ENCODE measurements at places on chromosomes 1 and 21.
A peak's percentile ranks its signal among the peaks of the same experiment; 100 is the strongest.

DNA sequence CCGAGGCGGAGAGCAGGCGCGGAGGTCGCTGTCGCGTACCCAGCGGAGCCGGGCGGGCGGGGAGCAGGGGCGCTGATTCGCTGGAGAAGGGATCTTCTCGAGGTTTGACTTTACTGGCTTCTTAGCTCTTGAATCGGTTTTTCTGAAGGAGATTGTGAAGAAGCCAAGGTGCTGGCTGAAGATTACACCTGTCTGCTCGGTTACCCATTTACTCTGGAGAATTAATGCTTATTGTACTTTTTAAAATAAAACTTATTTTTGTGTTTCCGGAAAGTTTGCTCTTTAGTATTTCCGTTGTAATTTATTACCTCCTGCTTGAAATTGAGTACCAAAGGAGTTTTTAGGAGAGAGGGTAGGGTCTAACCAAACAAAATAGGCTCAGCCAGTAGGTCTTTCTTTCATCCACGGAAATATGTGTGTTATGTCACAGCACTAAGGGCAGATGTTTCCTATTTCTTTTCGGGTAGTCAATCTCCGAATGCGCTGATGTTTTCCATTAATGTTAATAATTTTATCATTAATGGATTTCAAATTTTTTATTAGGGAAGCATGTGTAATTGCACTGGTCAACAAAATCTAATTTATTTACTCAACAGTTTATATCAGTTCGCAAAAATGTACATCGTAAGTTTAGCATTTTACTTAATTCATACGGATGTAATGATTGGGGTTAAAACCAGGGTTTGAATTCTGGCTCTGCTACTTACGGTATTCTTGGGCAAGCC lies 510 bp upstream of the GNG5 start:
- peak overlapping the region; percentile 95 for H3K4me3 ChIP-seq
- DNase-seq = no peak
- peaks cover 27% of the 10 kb centered on the region for H3K4me1 ChIP-seq

DNA sequence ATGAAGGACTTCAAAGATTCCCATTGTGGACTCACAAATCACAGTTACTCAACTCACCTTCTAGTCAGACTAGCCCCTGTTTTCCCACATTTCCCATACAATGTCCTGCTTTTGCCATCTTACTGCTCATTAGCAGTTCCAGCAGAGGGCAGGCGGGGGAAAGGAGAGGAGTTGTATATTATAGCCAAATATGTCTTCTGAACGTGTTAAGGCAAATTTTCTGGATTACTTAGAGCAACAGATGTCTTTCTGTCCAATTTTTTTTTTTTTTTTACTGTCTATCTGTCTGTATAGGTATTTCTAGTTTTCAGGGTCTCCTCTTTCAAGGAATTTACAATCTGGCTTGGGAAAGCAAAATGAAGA lies 29.9 kb upstream of the DDAH1 start:
- no peak overlapping the region for H3K4me3 ChIP-seq
- no peak for DNase-seq
- no peak overlapping the region for H3K27ac ChIP-seq
- peaks cover 3% of the 10 kb centered on the region for H3K27me3 ChIP-seq

GRCh38 chr1:153961421-153961820 lies 1.9 kb downstream of the SLC39A1 start:
- H3K36me3 ChIP-seq = peaks cover 28% of the 10 kb centered on the region
- DNase-seq = no peak
- peak overlapping the region; percentile 85 for H3K27ac ChIP-seq
- H3K27me3 ChIP-seq = no peaks in the 10 kb centered on the region

GRCh38 chr1:185559151-185559550 lies 175.0 kb upstream of the HMCN1 start:
- H3K4me3 ChIP-seq = no peak overlapping the region
- no peak overlapping the region for H3K27ac ChIP-seq
- no peak for DNase-seq
- H3K36me3 ChIP-seq = no peaks in the 10 kb centered on the region
- peaks cover 36% of the 10 kb centered on the region for H3K4me1 ChIP-seq

DNA sequence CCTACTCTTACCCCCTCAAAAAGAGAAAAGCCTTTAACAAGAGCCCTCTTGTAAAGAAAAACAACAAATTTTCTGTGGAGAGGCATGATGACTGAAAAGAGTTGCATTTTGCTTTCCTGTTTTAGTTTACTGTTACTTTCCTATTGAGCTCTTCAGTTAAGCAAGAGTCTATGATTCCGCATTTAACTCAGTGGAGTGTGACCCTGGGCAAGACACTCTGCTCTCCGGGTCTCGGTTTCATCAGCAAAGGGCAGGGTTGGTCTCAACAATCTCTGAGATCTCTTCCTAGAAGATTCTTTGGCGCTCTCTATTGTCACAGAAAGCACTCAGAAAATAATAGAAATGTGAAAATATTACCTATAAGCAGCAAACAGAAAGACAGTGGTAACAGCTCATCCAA lies 175.7 kb downstream of the TGFBR3 start:
- H3K27ac ChIP-seq = no peak overlapping the region
- no peak overlapping the region for H3K4me3 ChIP-seq
- peaks cover 38% of the 10 kb centered on the region for H3K36me3 ChIP-seq
- DNase-seq = no peak
- H3K4me1 ChIP-seq = peaks cover 25% of the 10 kb centered on the region

GRCh38 chr1:45969866-45970265 lies 162.6 kb downstream of the PIK3R3 start:
- no peaks in the 10 kb centered on the region for H3K4me1 ChIP-seq
- peaks cover 10% of the 10 kb centered on the region for H3K36me3 ChIP-seq
- no peaks in the 10 kb centered on the region for H3K27me3 ChIP-seq
- DNase-seq = no peak

- H3K4me3 ChIP-seq = peak overlapping the region; percentile 17
- DNase-seq = no peak
- H3K36me3 ChIP-seq = peaks cover 55% of the 10 kb centered on the region
- peak overlapping the region; percentile 87 for H3K27ac ChIP-seq
- H3K27me3 ChIP-seq = no peaks in the 10 kb centered on the region
These were observed 4.0 kb downstream of the POLR3C start for GRCh38 chr1:145827966-145828365.

GRCh38 chr1:163357378-163357777 lies 35.6 kb downstream of the NUF2 start:
- peaks cover 8% of the 10 kb centered on the region for H3K36me3 ChIP-seq
- peaks cover 6% of the 10 kb centered on the region for H3K4me1 ChIP-seq
- no peak overlapping the region for H3K4me3 ChIP-seq

- no peak overlapping the region for H3K27ac ChIP-seq
- no peaks in the 10 kb centered on the region for H3K4me1 ChIP-seq
- H3K36me3 ChIP-seq = peaks cover 26% of the 10 kb centered on the region
- no peak for DNase-seq
These were observed 9.8 kb downstream of the NADK start for GRCh38 chr1:1768249-1768992.

GRCh38 chr1:90723590-90724108 lies 6.5 kb upstream of the BARHL2 start:
- H3K27me3 ChIP-seq = peaks cover 91% of the 10 kb centered on the region
- H3K27ac ChIP-seq = peak overlapping the region; percentile 46

DNA sequence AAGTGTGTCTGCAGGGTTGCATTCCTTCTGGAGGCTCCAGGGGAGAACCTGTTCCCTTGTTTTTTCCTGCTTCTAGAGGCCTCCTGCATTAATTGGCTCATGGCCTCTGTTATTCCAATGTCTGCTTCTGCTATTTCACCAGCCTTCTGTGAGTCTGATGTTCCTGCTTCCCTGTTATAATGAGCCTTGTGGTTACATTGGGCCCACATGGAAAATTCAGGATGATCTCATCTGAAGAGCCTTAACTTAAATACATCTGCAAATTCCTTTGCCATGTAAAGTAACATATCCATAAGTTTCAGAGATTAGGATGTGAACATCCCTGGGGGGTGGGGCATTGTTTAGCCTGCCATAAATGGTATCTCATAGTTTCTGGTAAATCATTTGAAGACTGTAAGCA lies 181.1 kb downstream of the RWDD3 start:
- H3K27ac ChIP-seq = no peak overlapping the region
- no peaks in the 10 kb centered on the region for H3K36me3 ChIP-seq
- H3K27me3 ChIP-seq = no peaks in the 10 kb centered on the region
- no peak for DNase-seq
- H3K4me1 ChIP-seq = no peaks in the 10 kb centered on the region

- no peaks in the 10 kb centered on the region for H3K36me3 ChIP-seq
- H3K4me1 ChIP-seq = no peaks in the 10 kb centered on the region
- H3K4me3 ChIP-seq = no peak overlapping the region
- DNase-seq = no peak
- H3K27me3 ChIP-seq = no peaks in the 10 kb centered on the region
These were observed 4.8 kb upstream of the SELENBP1 start for GRCh38 chr1:151377150-151377884.

- H3K36me3 ChIP-seq = no peaks in the 10 kb centered on the region
- no peaks in the 10 kb centered on the region for H3K4me1 ChIP-seq
- H3K27ac ChIP-seq = no peak overlapping the region
- H3K27me3 ChIP-seq = peaks cover 9% of the 10 kb centered on the region
These were observed 93.7 kb upstream of the ETS2 start for GRCh38 chr21:38712071-38712470.

GRCh38 chr1:108816049-108816893 lies 40.6 kb downstream of the AKNAD1 start:
- H3K27ac ChIP-seq = no peak overlapping the region
- no peaks in the 10 kb centered on the region for H3K27me3 ChIP-seq
- H3K4me1 ChIP-seq = no peaks in the 10 kb centered on the region

DNA sequence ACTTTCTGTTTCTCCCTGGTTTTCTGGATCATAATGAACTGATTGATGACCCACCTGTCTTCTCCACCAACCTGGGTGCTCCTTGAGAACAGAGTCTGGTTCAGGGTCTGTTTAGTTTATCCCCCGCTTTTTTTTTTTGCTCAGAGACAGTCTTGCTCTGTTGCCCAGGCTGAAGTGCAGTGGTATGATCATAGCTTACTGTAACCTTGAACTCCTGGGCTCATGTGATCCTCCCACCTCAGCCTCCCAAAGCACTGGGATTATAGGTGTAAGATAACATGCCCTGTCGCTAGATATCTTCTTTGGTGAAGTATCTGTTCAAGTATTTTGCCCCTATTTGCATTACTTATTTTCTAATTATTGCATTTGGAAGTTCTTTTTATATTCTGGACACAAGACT lies 30.2 kb upstream of the CITED4 start:
- peaks cover 11% of the 10 kb centered on the region for H3K27me3 ChIP-seq
- H3K4me1 ChIP-seq = no peaks in the 10 kb centered on the region
- no peak overlapping the region for H3K27ac ChIP-seq
- H3K4me3 ChIP-seq = no peak overlapping the region
- DNase-seq = no peak
- peaks cover 4% of the 10 kb centered on the region for H3K36me3 ChIP-seq

DNA sequence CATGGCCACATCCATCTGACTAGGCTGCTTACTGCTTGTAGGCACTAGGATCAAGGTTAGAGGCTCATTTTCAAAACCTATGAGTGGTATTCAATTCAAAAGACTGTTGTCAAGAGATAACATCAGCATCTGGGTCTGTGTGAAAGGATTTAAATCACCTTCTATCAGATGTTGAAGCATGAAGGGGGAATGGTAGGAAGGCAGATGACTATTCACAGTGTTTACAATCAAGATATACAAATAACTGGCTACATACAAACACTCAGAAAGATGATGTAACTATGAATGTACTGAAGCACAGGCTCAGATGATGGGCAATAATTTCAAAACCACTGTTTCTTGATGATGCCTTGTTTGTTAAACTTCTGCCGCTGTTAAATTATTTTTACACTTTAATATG lies 249.2 kb downstream of the SLC45A1 start:
- H3K27ac ChIP-seq = no peak overlapping the region
- H3K4me3 ChIP-seq = no peak overlapping the region

GRCh38 chr21:39602793-39603192 lies 9.9 kb upstream of the B3GALT5 start:
- no peaks in the 10 kb centered on the region for H3K36me3 ChIP-seq
- DNase-seq = no peak
- no peak overlapping the region for H3K4me3 ChIP-seq
- no peaks in the 10 kb centered on the region for H3K4me1 ChIP-seq
- H3K27me3 ChIP-seq = peaks cover 4% of the 10 kb centered on the region

DNA sequence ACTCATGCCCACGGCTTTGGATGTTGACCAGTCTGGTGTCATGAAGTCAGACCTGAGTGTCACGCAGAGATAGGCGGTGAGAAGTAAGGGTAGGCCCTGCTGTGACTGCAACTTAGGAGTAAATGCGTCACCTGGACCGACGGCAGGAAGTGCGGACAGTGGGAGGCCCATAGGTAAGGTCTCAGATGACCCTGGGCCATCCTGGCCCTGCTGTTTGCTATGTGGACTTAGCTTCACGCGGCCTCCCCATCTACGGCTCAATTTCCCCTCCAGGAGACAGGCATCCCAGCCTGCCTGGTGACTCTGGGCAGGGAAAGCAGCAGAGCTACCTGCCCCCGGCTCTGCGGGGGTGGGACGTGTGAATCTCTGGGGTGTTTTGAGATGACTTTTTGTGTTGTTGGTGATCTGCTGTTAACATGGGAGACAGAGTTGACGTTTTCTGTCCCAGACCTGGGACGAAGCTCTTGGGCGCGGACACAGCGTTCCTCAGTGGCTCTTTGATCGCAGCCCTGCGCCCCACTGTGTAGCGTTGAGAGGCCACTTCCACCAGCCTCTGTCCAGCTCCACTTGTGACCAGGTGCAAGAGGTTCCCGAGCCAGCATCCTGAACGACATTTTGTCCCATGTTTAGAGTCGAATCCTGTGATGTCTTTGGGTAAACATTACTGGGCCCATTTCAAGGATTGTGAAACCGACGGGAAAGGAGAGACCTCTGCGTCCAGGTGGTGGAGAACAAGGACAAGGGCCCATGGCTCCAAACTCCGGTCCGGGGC lies 39.9 kb downstream of the CRYAA start:
- H3K4me1 ChIP-seq = no peaks in the 10 kb centered on the region
- no peaks in the 10 kb centered on the region for H3K36me3 ChIP-seq
- DNase-seq = no peak
- no peak overlapping the region for H3K4me3 ChIP-seq
- peaks cover 16% of the 10 kb centered on the region for H3K27me3 ChIP-seq
- H3K27ac ChIP-seq = no peak overlapping the region

DNA sequence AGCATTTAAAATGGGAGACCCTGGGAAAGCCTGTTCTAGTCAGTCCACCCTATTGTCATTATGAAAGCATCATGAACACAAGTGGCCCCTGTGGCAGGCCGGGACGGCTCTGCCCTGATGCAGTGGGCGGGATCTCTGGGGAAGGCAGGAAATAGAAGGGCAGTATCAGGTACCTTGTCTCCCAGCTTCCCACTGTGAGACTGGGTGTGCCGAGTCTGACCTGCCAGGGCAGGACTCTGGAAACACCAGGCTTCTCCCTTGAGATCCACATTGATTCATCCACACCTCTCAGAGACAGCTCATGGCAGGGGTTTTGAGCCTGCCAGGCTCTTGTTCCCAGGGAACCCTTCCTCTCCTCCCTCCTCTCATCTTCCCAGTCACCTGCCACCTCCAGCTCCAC lies 24.5 kb upstream of the GNPAT start:
- H3K27me3 ChIP-seq = no peaks in the 10 kb centered on the region
- H3K4me3 ChIP-seq = no peak overlapping the region
- DNase-seq = peak; percentile 13
- H3K36me3 ChIP-seq = peaks cover under 1% of the 10 kb centered on the region

- peaks cover 7% of the 10 kb centered on the region for H3K27me3 ChIP-seq
- peaks cover 8% of the 10 kb centered on the region for H3K4me1 ChIP-seq
- DNase-seq = no peak
- no peak overlapping the region for H3K4me3 ChIP-seq
- no peaks in the 10 kb centered on the region for H3K36me3 ChIP-seq
These were observed 33.0 kb downstream of the PTPN14 start for GRCh38 chr1:214518361-214518760.

GRCh38 chr1:53697721-53698383 lies 41.1 kb downstream of the GLIS1 start:
- no peaks in the 10 kb centered on the region for H3K36me3 ChIP-seq
- peaks cover 6% of the 10 kb centered on the region for H3K27me3 ChIP-seq
- H3K4me1 ChIP-seq = no peaks in the 10 kb centered on the region
- DNase-seq = no peak
- no peak overlapping the region for H3K4me3 ChIP-seq
